Activated T-helper 9 cell treated with anti-CD3 and anti-CD28 coated beads, Interleukin-2, amount 50 U/mL, for 16 hours (primary cell): ENCODE measurements at places on chromosomes 2 and 18.

GRCh38 chr2:192069417-192069816 is 125.3 kb downstream of the TMEFF2 start:
- DNase-seq = no peak

GRCh38 chr2:159074605-159075004 is 106.2 kb downstream of the TANC1 start:
- no peak for DNase-seq

DNA sequence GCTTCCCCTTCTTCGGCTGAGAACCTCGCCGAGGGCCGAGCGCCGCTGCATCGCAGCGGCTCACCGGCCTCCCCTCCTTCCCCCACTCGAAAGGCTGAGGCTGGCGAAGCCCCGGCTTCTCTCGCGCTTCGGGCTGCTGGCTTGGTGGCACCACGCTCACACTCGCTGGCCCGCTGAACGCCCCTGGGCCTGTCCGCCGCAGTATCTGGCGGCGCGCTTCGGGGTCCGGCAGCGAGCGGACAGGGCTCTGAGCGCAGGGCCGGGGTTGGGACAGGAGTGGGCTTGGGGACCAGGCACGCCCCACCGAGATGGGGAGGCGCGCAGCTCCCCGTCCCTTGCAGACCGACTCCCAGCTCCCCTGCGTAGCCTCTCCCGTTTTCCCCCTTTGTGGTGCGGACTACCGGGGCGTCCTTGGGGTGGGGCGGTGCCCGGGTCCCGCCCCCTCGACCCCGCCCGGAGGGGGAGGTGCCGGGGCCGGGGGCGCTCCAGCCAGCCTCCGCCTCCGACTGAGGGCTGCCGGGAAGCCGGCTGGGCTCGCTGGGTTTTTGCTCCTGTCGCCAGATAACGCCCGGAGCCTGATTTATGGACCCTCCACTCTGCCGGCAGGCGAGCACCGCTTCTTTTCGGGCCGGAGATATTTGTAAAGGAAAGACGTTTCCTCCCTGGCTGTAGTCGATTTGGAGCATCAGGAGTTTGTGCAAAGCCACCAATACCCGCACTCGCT is 3.8 kb downstream of the GBX2 start:
- no peak for DNase-seq

- no peak for DNase-seq
Measured at GRCh38 chr2:22282220-22282619, 1102.8 kb upstream of the KLHL29 start.

DNA sequence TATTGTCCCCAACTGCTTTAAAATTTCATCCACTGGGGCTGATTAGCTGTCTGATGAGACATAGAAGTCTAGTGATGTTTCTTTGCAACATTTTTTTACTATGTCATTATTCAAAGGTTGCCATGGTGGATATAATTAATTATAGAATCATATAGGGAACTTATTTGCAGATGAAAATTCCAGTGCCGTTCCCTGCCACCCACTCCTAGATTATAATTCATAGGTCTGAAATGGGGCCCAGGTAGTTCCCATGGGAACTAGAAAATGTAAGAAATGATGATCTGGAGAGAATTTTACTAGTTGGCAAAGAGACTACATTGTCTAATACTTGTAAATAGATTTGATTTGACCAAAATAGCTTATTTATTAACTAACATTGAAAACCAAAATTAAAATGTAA is 1496.5 kb upstream of the NXPH2 start:
- no peak for DNase-seq

DNA sequence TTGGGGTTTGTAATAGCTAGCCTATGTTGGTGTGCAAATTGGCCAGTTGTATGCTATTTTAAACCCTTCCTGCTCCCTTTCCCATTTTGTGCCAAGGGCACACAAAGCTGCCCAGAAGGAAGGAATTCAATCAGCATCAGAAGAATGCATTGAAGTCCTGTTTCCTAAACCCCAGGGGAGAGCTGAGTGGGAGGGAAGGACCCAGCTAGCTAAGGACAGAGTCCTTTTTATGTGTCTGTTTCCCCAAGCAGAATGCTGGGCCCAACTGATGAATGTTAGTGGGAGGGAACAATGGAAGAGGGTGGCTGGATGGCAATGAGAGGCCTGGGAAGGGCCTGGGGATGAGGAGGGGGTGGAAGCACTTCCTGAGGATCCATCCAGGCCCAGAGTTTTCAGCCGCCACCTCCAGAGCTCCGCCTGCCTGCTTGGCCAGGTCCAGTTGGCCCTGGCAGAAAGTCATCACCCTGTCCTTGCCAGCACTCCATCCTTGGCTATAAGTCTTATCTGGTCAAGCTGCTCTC is 32.7 kb downstream of the MEX3C start:
- no peak for DNase-seq

GRCh38 chr2:72211777-72212485 is 64.3 kb upstream of the CYP26B1 start:
- no peak for DNase-seq

DNA sequence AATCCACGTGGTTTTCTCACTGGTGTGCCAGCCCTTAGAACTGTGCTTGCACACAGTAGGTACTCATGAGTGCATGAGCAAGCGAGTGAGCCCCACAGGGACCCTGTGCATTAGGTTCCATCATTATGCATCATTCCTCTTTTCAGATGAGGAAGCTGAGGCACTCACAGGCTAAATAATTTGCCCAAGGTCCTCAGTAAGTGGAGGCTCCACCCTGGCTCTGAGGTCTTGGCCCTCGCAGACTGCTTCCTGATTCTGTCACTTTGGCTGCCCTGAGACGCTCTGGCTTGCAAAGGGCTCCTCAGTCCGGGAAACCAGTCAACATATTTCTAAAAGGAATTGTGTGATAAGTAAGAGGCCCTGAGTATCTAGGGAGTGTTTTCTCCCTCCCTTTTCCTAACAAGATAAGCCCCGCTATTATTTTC is 71.7 kb downstream of the IL1R2 start:
- no peak for DNase-seq

GRCh38 chr2:241798081-241798630 is 10.8 kb upstream of the NEU4 start:
- DNase-seq = no peak

GRCh38 chr2:30942419-30942818 is 135.2 kb upstream of the CAPN13 start:
- DNase-seq = no peak

DNA sequence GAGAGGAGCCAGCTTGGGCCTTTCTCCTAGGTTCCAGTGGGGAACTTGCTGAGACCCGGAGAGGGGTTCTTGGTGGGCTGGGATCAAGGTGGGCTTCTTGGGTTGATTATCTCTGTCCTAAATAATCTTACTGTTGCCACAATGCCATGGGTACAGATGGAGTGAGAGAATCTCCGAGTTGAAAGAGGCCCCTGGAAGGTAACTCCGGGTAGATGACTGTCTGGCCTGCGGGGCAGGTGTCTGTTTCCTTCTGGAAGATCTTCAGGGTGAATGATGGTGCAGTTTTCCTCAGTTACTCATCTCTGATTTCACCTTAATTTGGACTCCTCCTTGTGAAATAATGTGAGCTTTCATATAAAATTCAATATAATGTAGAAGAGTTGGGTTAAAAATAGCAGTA is 159.4 kb downstream of the ACTR3 start:
- DNase-seq = no peak

DNA sequence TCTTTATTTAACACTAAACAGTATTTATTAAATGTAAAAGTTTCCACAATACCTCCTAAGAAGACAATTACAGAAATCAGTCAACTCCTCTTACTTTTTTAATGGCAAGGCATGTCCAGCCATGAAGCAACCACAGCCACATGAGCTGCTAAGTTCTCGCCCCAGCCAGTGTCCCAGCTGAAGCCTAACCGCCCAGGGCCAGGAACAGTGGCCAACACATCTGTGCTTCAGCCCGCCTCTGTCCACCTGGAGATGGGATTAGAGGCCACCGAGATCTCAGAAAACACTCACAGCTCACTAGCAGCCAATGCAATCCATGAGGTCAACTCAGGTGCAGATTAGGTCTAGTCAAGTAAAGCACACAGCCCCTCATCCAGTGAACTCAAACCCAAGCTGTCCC is 40.2 kb downstream of the PID1 start:
- no peak for DNase-seq

DNA sequence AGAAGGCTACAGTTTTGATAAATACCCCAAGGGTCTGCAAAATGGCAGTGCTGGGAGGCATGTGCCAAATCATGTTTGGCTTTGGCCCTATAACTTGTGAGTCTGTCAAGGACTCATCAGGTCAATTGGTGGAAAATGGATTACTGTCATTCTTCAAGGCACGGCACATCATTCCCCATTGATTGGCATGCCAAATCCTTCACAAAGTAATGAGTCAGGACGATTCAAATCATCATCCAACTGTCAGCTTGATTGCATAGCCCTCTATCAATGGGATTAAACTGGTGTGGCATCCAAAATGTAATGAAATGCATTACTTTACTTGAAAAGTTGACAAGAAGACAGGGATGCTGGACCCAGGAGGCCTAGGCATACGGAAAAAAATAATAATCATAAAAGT is 441.6 kb upstream of the PIK3C3 start:
- no peak for DNase-seq

GRCh38 chr2:116491292-116491691 is 1323.2 kb upstream of the DDX18 start:
- no peak for DNase-seq

DNA sequence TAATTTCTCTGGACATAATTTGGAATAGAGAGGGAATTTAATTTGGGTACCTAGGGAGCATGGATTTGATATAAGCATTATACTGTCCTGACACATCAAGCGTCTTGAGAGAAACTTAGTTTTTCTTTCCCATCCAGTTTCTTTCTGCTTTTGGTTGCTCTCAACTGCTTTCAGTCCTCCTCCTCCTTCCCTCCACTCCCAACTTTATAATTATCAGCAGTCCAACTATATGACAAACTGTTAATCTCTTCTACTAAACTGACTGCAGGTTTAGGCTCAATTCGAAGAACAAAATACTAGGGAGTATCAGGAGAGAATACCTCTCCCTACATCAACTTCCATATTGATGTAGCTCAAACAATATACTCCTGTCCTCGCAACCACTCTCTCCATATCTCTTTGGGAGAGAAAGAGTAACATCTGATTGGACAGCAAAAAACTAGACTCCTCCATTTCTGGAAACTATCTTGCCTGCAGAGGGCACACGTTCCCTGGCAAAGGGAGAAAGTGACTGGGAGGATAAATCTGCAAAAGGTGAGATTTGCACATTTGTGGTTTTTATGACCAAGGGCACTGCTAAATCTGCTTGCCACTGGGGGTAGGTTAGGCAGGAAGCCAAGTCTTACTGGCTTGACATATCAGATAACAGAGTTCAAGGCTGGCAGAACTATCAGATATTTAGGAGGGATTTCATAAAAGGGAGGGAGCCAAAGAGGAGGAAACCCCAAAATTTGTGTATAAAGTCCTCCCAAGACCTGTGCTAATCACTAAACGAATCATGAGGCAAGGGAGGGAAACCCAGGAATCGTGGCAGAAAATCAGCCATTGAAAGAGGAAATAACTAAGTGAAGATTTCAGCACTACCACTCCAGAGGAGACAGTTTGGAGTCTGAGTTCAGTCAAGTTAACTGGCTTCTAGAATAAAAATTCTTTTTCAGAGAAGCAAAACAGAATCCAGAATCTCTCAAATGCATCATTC is 40.0 kb downstream of the ICA1L start:
- DNase-seq = no peak

DNA sequence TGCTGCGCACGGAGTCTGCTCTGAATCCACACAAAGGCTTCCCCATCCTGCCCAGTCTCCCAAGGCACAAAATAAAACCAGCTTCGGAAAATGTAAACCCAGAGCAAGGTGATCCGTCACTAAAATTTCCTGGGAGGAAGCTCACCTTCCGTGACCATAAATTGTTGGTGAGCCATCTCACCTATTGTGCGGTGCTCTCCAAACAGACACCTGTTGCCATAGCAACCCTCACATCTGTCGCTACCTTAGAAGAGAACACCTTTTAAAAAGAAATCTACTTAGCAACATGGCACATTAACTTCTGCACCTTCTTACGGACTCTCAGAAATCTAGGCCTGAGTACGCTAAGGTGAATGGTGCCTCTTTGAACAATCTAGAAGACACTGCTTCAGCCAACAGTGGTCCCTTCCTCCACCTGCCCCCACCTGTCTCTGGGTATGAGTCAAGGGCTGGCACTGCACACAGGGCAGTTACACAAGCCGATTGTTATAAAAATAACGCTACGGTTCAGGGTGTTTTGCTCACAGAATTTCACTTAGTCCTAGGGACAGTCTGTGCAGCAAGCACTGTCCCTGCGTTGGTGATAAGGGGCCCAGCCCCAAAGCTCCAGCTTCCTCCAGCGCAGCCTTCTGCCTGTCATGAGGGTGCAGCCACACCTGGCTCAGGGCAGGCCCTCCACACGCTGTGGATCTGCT is 114.9 kb upstream of the ID2 start:
- DNase-seq = no peak

- DNase-seq = no peak
Measured at GRCh38 chr2:95531254-95531771, 46.8 kb upstream of the TRIM43B start.

- no peak for DNase-seq
Measured at GRCh38 chr2:199443589-199444130, 14.1 kb downstream of the SATB2 start.

GRCh38 chr2:176733698-176734430 is 464.6 kb downstream of the MTX2 start:
- DNase-seq = no peak

DNA sequence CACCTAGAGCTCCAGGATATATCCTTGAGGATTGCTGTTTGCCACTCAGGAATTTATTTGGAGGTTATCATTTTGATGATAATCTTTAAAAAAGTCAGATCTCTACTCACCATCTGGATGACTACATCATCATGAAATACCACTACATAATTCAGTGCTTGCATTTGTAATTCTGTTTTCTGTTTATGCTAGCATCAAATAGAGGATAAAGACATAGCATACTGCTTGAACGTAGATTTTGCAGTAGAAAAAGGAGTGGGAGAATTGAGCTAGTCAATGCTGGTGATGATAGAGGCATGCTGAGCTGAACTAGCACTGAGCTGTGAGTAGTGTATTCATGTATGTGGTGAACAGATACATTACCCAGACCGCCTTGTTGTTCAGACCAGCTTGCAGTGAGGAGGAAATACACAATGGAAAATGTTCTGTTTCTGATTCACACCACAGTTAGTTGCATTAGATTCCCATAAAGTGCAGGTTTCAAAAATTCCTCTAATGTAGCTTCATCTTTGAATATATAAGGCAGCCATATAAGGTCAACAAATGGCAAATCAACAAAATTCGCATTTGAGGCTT is 68.8 kb upstream of the CDC42EP3 start:
- no peak for DNase-seq

GRCh38 chr2:73008766-73009135 is 62.8 kb downstream of the SFXN5 start:
- no peak for DNase-seq

GRCh38 chr18:5476961-5477800 is 66.6 kb downstream of the EPB41L3 start:
- no peak for DNase-seq

- DNase-seq = no peak
Measured at GRCh38 chr18:37482002-37482401, 83.6 kb downstream of the CELF4 start.

GRCh38 chr18:49025767-49026500 is 75.2 kb upstream of the SMAD7 start:
- DNase-seq = no peak
